ENCODE measurements at places on chromosomes 3 and 15.

GRCh38 chr3:39100500-39100886, 6.9 kb downstream of the GORASP1 start:
- DNase-seq: no peak

GRCh38 chr3:170296703-170297102, 60.8 kb upstream of the SKIL start:
- no peak for DNase-seq

GRCh38 chr3:23837286-23837685, 31.5 kb downstream of the UBE2E1 start:
- DNase-seq: no peak

DNA sequence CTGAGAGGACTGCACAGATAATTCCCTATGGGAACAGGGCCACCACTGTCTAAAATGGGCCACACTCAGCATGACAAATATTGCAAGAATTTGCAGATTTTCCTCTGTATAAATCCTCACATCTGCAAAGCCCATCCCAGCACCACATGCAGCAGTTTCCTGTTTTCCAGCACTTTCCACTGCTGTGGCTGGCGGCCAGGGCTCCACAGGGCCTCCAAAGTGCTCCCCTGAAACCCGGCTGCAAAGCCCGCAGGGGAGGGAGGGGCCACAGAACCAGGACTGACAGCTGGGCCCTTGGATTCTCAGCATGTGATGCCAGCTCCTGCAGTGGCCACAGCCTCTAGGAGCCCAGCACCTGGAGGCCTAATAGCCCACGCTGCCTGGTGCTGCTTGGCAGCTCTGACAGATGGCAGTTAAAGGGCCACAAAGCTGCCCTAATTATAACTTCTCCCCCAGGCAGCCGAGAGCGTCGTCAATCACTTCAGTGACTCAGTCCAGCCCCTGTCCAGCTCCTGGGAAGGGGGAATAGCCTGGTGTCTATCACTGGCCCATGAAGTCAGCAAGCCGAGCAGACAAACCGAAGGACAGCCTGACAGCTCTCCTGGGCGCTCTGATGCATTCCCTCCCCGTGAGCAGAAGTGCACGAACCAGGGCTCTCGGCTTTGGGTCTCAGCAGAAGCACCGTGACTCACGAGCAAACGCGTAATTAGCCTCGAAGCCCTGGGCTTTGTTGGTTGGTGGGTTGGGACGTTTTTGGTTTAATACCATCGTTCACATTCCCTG, 4.7 kb downstream of the LRRC15 start:
- DNase-seq: peak; percentile 85

DNA sequence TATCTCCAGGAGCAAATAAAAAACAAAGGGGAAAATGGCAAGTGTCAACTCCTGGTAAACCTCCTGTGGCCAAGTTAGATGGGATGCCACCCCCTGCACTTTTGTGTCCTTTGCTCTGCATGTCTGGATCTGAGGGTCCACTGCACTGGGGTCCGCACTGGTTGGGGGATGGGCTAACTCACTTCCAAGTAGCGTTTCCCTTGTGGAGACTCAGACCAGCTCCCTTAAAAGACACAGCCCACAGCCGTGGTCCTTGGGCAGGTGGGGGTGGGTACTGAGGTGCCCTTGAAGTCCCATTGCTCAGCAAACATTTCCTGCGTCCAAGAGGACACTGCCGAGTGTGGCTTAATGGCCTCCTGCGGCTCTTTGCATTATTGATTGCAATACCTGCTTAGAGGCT, 188.2 kb downstream of the MEGF11 start:
- DNase-seq: no peak

DNA sequence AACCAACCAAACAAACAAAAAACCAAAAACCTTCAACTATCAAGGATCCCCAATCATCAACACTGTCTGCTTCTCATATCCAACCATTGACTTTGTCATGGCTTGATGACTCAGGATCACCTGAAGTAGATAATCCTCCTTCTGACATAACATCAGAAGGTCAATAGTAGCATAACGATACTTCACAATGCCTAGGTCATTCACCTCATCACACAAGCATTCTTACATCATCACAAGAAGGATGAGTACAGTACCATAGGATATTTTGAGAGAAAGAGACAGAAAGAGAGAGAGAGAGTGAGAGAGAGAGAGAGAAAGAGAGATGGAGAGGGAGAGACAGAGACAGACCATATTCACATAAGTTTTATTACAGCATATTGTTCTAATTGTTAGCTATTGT, 42.1 kb downstream of the SPATA16 start:
- no peak for DNase-seq

DNA sequence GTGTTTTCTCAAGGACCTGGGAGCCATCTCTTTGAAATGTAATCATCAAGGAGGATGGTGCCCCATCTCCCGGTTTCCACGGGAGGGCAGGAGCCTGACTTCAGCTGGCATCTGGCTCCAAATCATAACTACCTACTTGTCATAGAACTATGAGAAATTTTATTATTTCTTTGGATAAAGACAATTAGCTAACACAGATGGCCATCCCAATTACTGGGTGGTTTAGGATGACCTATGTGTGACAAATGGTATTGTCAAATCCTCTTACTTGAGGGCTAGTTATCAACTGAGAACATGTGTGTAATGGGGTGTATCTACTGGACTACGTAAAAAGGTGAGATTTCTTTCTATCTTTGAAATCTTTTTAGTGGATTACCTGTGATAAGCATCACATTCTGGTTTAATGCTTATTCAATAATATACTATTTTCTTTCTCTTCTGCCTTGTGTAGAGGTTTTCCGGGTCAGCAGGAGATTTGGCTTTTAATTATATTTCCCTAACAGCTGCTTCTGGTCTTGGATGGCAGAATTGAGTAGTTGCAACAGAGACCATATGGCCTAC, 15.3 kb upstream of the PARP14 start:
- no peak for DNase-seq

- DNase-seq: no peak
Measured at GRCh38 chr3:80035021-80035420, 267.2 kb upstream of the ROBO1 start.

GRCh38 chr3:155730843-155731242, 14.0 kb downstream of the PLCH1 start:
- DNase-seq: no peak

- no peak for DNase-seq
Measured at GRCh38 chr3:42698911-42699230, 3.7 kb downstream of the HHATL start.

GRCh38 chr3:87318617-87319021, 42.2 kb upstream of the POU1F1 start:
- DNase-seq: no peak

- no peak for DNase-seq
Measured at GRCh38 chr3:21526461-21526860, 224.5 kb downstream of the ZNF385D start.

GRCh38 chr3:150363420-150363819, 44.7 kb upstream of the TSC22D2 start:
- DNase-seq: no peak

DNA sequence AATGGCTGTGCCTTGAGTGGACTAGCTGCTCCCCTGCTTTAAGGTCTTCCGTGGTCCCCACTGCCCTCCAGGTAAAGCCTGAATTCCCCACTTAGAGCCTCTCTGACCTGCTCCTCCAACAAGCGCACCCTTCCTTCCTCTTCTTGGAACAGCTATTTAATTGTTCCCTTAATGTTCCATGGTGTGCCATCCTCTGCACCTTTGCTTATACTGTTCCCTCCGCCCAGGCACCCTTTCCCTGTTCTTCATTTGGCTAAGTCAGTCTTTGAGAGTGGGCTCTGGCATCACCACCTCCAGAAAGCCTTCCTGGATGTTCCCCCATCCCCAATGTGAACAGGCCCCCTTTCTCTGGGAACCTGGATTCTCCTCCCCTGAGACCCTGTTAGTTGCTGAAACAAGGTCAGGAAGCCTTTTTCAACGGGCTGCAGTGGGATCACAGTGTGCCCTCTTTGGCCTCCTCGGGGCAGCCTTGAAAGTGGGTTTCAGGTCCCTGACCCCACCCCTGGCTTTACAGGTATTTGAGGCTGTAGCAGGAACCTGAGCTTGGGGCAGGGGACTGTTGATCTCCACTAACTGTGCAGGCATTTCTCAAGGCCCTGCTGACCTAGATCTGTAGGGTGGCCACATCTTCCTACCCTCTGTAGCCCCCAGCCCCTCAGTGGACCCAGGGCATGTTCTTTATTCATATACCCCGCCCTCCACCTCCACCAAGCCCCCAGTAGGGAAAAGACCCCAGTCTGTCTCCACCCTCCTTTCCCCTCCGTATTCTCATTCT, 5.0 kb downstream of the ISLR start:
- DNase-seq: no peak

DNA sequence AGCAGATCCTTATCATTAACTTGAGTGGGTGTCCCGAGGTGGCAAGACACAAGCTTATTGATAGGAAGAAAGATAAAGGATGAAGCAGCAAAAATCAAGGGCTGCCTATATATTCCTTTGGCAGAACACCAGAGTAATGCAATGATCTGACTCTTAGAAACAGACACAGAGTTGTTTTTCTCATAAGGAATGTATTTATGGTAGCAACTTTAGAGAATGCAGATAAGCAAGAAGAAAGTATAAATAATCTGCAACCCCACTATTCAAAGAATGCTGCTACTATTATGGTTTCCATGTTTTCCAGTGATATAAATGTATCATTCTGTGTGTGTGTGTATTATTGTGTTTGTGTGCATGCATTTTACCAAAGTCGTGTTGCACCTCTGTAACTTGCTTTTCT, 208.3 kb downstream of the THSD4 start:
- no peak for DNase-seq

DNA sequence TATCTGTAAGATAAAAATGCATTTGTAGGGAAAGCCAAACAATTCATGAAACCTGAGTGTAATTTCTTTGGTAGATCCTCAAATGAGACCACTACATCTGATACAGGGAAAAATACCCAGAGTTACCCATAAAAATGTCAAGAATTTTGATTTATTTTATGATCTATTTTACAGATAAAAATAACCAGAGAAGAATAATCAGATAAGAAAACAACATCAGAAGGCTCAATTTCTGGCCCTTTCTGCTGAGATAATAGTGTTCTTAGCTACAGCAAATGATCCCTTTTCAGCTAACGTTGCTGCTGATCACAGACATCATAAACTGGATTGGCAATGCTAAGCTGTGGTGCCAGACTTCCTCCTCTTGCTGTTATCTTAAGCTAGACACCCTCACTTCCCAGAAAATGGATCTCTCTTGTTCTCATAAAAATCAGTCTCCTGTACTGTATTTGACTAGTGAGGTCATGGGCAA, 21.3 kb upstream of the TMEM108 start:
- no peak for DNase-seq

GRCh38 chr3:25872200-25872877, 82.4 kb downstream of the OXSM start:
- DNase-seq: no peak

DNA sequence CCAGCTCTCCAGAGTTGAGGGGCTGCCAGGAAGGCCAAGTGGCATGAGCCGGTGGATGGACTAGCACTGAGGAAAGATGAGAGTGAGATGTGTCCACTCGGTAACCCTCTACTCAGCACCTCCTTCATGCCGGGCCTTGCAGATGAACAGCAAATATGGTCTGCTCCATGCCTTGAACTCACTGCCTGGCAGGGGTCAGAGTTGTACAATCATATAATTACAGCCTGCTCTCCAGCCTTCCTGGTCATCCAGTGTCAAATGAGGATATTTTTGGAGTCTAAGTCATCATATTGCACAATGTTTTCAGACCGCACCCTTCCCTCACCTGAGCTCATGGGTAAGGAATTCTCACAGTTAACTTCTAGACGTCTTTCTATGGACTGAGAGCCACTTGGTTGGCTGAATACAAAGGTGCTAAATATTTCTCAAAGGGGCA, 4.9 kb downstream of the MGLL start:
- DNase-seq: no peak

GRCh38 chr3:150453353-150453752, 45.3 kb downstream of the TSC22D2 start:
- no peak for DNase-seq

GRCh38 chr15:70375586-70375985, 277.9 kb upstream of the TLE3 start:
- DNase-seq: no peak

DNA sequence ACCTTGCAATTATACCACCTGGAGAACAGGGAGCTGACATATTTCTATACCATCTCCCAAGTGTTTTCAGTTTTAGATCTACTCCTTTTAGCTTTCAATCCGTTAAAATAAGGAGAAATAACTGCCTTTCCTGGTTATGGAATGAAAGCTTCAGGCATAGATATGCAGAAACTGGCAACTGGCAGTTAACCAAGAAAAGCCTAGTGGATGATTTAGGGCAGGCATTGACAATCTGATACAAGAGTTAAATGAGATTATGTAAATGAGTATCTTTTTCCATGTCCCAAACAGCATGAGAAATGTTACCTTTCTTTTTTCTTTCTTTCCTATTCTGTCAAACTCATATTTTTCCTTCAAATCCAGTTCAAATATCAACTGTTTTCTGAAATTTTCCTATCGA, 689.1 kb upstream of the DPPA4 start:
- DNase-seq: no peak

DNA sequence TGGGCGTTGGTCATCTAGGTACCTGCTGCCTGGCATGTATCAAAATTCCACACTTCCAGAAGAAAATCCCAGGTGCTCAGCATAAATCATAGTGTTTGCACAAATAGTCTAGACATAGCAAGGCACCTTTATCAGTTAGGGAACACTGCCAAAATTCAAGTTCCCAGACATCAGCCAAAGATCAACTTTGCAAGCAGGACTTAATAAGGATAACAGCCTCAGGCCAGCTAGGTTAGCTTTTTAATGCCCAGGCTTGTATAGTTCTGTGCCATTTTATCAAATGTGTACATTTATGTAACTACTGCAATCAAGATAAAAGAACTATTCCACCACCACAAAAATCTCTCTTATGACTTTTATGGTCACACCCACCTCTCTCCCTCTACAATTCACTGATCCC, 30.7 kb downstream of the DZIP3 start:
- DNase-seq: no peak

GRCh38 chr3:191444569-191444968, 16.4 kb upstream of the PYDC2 start:
- DNase-seq: no peak

DNA sequence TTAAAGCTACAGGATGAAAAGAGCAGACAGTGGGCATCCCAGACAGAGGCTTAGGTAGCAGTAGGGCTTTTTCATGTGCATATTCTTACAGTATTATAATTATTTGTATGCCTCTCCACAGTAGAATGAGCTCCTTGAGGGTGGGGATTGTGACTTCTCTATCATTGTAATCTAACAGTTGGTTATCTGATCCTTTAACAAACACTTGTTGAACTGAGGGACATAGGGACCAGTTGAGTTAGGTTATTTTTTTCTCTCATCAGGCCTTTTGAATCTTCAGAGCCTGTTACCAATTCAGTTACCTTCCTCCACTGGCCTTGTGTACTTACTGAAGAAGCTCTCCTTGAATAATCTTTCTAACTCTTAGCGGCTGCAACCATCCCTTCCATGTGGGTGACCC, 1.2 kb downstream of the LSM3 start:
- DNase-seq: no peak

- no peak for DNase-seq
Measured at GRCh38 chr3:192817053-192817452, 89.7 kb upstream of the FGF12 start.

Measured in fibroblast of skin of left biceps (primary cell).